ENCODE measurements at places on chromosomes 7 and 10. TPM values are rescaled to one million over a fixed set of nuclear protein-coding genes. Genes with fewer than 3 reads are reported as not detected.

DNA sequence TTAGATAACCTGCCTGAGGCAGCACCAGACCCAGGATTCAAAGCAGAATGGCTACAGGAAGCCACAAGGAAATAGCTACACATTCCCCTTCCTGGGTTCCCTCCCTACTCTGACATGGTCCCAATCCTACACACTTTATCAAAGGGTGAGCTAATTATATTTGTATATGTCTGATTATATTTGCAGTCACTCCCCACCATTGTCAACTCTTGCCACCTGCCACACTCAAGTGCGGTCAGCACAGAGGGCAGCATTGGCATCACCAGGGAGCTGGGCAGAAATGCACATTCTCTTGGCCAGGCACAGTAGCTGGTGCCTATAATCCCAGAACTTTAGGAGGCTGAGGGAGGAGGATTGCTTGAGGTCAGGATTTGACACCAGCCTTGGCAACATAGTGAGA, 114.1 kb upstream of the PDLIM1 start:
- no peak for DNase-seq

- DNase-seq: no peak
These were observed 31.0 kb upstream of the FAM13C start for GRCh38 chr10:59393349-59393748.

- no peak for DNase-seq
These were observed 81.2 kb downstream of the RAMP3 start for GRCh38 chr7:45238806-45239205.

BTBD16 gene
- not detected for total RNA-seq

GNG11 gene
- total RNA-seq: 28.4 TPM

GRCh38 chr7:2109936-2110609, 122.7 kb downstream of the MAD1L1 start:
- no peak for DNase-seq

- peak; percentile 88 for DNase-seq
These were observed 14.9 kb upstream of the CRCP start for GRCh38 chr7:66099551-66100407.

DNA sequence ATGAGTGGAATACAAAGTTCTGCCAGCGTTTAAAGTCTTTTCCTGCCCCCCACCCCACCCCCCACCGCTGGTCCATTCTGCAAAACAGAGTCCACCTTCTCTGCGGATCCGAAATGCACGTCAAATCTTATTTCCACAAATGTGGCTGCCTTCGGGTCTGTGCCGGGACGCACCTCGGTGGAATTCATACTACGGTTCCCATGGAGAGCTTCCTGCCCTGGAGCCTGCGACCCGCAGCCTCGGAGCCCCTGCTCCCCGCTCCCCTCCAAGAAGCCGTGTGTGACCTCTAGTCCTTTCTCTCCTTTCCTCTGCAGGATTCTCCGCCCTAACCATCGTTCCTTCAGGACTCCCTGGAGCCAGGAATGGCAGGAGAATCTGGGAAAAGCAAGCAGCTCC, 12.5 kb upstream of the CALML5 start:
- DNase-seq: no peak

DNA sequence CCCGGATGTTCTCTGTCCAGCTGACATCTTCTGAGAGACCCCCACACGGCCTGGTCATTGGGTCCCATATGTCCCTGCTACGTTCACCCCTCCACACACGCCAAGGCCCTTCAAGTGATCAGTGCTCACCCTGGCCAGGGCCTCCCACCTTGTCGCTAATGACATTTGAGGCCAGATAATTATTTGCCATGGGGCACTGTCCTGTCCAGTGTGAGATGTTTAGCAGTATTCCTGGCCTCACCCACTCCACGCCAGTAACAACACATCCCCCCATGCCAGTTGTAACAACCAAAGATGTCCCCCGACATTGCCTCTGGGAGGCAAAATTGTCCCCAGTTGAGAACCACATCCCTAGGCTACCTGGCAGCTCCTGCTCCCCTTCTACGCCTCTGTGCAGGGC, 49.9 kb upstream of the NANOS1 start:
- peak; percentile 37 for DNase-seq

DNA sequence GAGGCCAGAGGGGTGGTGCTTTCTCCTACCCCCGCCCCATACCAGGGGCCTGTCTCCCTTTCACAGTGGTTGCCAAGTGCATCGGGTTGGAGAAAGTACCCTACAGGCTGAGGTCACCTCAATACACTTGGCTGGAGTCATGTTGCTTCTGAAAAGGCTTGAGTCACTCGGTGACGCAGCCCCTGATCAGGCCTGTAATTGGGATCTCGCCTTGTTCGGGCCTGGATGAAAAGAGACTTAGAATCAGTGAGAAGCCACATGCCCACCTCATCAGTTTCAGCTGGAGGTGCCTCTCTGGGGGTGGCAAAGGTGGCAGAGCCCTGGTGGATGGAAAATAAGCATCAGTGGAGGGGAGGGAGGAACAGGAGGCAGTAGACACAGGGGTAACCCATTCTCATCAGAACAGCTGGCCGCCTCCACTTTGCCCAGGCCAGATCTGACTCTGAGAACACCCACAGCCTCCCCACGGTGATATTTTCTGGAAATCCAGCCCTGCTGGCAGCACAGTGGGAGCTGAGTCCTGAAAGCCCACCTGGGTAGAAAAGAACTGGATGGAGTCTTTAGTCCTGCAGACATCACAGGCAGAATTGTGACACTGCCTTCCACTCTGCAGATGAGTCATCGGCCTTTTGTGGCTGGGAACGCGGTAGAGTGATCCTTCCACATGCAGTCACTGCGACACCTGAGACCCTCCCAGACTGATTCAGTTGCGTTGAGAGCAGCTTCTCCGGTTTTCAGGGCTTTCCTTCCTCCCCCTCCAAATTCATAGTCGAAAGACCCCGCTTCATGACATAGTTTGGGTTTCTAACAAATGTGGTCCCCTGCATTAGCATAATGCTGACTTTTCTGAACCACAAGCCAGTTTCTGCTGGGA, 108.0 kb downstream of the GRK5 start:
- peak; percentile 95 for DNase-seq

PRLHR gene
- not detected for total RNA-seq

GPR15LG gene
- total RNA-seq: not detected

GRCh38 chr10:116891208-116891607, 41.9 kb downstream of the ENO4 start:
- DNase-seq: no peak

DNA sequence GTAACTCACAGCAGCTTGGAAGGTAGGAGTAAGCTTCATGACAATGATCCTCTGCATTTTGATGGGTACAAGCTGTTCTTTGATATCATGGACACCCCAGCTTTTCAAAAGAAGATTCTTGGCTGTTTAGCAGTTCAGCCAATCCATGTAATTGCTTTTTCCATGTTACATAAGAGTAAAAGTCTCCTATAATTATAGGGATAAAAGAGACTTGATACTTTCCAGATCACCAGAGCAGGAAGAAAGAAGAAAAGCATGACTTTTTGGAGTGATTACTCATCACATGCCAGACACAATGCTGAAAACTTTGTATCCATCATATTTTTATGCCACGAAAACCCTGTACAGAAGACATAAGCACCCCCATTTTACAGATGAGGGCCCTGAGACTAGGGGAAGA, 1049.7 kb downstream of the NRG3 start:
- DNase-seq: no peak

MARCHF5 gene
- total RNA-seq: 5.5 TPM

- no peak for DNase-seq
These were observed 92.4 kb upstream of the KLF6 start for GRCh38 chr10:3877211-3878000.

DNA sequence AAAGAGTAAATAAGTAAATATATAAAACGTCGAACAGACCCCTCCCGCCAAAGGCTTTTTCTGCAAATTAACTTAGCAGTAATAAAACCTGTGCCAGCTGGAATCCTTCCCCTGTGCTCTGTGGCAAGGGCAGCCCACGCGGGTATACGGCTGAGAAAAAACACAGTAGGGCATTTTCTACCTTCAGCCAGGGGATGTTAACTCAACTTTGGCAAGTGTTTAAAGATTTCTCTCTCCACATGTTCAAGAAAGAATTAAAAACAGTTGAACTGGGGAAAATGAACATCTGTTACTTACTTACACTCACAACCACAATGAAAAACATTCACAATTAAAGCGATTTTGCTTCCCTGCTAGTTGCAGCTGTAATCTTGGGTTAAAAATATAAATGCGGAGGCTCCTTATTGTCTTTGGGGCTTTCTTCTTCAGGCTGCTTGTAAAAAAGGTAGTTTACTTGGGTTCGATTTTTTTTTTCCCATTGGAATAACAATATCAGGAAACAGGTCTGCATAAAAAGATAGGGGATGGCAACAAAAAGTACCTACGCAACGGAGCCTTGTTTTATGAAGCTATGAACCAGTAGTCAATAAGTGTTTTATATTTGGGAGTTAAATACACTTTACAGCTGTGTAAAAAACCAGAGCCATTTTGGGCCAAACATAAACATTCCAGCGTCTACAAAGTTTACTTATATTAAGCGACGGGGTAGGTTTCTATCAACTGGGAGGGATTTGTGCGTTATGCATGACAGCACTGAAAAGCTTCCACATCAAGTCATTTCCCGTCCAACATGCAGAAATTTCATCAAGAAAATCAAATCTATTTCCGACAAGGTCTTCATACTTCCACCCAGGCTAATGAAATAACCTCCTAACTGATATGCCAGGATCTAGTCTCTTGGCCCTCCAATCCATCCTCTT, 132.7 kb downstream of the TAX1BP1 start:
- DNase-seq: no peak

GRCh38 chr7:135151533-135151932, 3.7 kb downstream of the TMEM140 start:
- no peak for DNase-seq

- no peak for DNase-seq
These were observed 35.8 kb downstream of the NSUN6 start for GRCh38 chr10:18615618-18616017.

Measured in ascending aorta (tissue), 2 donors.